ENCODE measurements at places on chromosomes 16 and 17.

GRCh38 chr16:54152362-54153239, 134.0 kb downstream of the IRX3 start:
- no peak for DNase-seq

GRCh38 chr17:2502871-2503580, 8.7 kb downstream of the METTL16 start:
- no peak for DNase-seq

DNA sequence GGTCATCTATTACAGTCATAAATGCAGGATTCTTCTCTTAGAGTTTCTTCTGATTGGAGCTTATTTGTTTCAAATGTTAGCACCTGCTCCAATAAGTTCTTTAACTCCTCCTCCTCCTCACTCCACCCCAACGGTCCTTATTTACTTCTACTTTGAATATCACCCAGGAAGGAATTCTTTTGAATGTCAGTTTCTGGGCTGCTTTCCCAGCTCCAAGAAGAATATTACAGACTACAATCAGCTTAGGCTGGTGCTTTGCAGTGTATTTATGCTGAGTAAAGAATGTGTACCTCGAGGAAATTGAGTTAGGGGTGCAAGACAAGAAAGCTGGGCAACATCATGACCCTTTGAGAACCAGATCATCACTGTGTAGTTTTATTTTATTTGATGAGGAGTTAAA, 30.8 kb downstream of the MAP3K3 start:
- DNase-seq, result no peak

DNA sequence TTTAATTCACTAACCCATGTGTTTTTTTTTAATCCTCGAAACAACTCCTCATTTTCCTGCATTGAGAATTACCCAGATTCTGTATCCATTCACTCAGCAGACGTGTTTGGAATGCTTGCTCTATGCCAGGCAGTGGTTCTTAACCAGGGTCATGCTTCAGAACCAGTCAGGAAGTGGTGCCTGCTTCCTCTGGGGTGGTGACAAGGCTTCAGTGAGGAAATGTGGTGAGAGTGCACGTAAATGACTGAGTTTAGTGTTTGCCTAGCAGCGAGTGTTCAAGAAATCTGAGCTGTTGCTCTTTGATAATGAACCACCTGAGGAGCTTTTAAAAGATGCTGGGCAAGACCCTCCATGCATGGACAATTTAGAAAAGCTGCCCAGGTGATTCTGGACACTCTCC, 9.9 kb downstream of the ZFP90 start:
- DNase-seq, result peak; percentile 39

DNA sequence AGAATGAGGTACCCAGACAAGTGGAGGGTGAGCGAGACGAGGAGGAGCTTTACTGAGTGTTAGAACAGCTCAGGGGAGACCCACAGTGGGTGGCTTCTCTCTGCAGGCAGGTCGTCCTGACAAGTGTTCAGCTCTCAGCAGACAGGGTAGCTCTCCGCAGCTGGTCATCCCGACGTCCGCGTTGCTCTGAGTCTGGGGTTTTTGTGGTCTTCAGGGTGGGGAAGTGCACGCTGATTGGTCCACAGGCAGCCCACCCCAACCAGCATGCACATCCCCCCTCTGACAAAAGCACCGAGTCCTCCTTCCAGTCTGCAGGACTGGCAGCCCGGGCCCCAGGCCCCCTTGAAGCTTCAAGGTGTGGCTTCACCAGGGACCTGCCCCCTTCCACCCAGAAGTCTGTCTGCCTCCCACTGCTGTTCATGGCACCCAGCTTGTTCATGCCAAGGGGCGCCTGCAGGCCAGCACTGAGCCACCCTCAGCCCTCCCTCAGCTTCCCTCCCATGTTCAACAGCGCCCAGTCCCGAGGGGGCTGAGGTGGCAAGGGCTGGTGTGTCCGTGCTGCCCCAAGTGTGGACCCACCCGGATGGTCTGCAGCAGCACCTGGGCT, 19.9 kb upstream of the WDR45B start:
- no peak for DNase-seq

DNA sequence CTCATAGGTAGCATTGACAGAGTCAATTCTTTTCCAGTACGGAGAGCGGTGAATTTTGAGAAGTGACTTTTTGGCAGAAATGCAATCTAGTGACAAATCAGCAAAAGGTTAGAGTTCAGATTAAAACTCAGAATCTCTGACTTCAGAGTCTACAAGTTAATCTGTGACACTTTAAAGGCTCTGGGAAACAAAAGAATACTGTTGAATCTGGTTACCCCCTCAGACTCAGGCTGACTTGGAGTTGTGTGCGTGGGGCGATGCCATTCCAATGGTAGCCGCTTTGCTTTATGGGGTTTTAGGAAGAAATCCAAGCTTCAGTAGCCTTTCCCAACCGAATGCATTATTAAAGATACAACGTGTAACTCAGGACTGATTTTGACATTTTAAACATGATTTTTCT, 118.2 kb downstream of the CDH13 start:
- DNase-seq, result no peak

DNA sequence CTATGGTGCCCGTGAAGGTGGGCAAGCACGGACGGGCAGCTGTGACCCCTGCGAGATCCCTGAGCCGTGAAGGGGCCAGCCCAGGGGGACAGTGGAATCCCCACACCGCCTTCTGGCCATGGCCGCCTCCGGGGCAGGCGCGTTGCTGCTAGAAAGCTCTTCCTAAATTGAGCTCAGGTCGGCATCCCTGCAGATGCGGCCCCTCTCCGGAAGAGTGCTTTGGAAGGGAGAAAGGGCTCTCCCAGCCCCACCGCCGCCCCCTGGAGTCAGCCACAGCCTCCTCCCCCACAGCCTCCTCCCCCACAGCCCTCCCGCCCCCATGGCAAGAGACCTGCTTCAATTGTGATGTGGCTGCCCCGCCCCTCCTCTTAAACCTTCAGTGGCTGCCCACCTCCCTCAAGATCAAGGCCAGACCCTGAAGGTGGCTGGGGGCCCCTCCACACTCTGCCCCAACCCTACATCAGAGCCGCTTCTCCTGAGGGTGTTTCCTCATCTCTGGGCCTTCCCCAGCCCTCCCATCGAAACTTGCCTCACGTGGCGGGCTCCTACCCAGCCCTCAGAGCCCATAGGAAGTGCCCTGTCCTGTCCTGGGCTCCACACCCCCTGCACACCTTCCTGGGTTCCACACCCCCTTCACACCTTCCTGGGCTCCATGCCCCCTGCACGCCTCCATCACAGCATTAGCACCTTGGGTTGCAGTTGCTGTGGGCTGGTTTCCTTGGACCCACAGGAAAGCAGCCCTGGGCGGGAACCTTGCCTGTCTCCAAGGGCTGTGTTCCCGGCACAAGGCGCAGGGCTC, 5.5 kb upstream of the CBFA2T3 start:
- DNase-seq, result no peak

DNA sequence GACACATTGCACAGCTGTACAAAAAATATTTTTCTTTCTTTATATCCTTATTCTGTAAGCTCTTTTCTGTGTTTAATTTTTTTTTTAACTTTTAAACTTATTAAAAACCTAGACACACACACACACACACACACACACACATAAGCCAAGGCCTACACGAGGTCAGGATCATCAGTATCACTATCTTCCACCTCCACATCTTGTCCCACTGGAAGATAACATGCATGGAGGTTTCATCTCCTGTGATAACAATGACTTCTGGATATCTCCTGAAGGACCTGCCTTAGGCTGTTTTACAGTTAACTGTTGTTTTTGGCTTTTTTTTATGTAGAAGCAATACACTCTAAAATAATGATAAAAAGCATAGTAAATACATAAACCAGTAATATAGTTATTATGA, 71.2 kb downstream of the TNRC6C start:
- no peak for DNase-seq

DNA sequence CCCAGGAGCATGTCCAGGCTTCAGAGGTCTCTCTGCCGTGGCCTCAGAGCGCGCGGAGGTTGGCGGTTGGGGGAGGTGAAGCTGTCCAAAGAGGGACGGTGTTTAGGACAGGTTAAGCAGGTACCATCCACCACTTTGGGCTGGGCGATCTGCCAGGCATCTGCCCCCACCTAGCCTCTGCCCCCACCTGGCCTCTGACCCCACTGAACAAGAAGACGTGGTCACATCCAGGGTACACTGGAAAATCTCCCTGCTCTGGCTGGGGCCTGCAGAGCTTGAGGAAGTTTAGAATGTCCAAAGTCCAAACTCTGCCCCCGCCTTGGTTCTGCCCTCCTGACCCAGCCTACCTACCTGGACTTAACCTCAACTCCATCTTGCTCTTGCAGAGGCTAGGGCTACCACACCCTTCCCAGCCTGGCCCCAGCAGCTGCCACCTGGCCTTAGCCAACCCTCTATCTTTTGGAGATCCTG, 1.6 kb downstream of the ITGA3 start:
- DNase-seq, result no peak

DNA sequence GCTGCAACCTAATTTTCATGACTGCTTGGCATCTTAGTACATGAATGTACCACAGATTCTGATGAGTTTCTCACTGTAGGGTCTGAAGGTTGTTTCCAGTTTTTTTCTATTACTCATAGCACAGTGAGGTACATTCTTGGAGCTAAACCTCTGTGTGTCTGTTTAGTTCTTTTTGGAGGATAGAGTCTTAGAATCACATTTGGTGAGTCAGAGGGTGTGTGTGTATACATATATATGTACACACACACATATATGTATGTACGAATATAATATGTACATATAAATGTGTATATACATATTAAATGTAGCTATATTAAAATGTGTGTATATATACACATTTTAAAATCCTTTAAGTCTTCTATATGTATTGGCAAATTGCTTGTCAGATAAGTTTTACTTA, 72.9 kb downstream of the NTN1 start:
- no peak for DNase-seq

- DNase-seq, result no peak
Observed at GRCh38 chr16:85570213-85570734, 42.8 kb upstream of the GSE1 start.

DNA sequence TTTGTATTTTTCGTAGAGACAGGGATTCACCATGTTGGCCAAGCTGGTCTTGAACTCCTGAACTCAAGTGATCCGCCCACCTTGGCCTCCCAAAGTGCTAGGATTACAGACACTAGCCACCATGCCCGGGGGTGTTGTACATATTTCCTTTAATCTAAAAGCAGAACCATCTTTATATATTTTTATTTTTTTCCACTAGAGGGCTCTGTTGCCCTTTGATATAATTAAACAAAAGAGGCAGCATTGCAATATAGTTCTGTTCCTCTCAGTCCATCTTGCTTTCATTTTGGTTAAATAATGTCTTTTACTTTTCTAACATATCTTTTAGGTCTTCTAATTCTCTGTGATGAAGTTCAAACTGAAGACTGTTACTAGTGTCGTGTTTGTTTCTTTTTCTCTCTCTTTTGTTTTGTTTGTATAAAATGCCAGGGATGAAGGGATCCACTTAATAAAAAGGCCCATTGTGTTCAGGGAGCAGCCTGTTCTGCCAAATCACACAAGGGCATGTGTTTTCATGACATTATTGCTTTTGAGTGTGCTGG, 23.4 kb downstream of the WWOX start:
- DNase-seq, result no peak

GRCh38 chr17:55451203-55451641, 29.6 kb upstream of the MMD start:
- no peak for DNase-seq

- DNase-seq, result peak; percentile 95
Observed at GRCh38 chr17:82716203-82717010, at the start of gene FN3KRP. Gene FN3KRP (plus strand): TSS chr17:82716706. CDS start chr17:82716756, 50 bp downstream.

DNA sequence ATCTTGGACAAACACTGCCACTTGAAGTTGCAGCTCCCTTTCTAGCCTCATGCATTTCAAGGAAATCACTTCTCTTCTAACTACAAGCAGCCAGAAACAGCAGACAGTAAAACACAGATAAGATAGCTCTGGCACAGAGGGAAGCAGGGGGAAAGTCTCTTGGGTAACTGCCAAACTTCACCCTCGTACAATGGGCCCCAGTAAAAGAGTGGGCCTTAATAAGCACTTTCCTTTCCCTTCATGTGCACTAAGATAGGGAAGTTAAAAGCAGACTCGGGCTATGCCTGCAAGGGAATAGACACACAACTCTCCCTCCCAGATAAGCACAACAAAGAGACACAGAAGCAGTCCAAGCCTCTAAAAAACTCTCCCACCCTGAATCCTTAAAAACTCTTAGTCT, 4.2 kb upstream of the KRTAP4-5 start:
- DNase-seq, result no peak

DNA sequence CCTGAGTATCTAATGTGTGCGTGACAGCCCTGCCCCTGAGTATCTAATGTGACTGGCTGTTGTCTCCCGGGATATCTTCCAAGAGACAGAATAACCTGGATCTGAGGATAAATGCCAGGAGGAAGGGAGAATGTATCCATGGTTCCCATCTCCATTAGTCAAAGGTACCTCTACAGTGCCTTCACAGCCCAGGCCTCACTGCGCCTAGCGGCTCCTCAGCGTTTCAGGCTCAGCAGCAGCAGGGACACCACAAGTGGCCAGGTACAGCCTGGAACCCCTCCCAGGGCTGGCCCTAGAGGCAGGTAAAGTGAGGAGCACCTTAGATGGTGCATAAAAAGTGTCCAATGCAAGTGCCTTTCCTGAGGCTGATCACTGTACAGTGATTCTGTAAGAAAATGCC, 32.0 kb downstream of the SOCS3 start:
- DNase-seq, result no peak

- DNase-seq, result peak; percentile 67
Observed at GRCh38 chr17:74368341-74369081, 1.2 kb downstream of the GPR142 start.

DNA sequence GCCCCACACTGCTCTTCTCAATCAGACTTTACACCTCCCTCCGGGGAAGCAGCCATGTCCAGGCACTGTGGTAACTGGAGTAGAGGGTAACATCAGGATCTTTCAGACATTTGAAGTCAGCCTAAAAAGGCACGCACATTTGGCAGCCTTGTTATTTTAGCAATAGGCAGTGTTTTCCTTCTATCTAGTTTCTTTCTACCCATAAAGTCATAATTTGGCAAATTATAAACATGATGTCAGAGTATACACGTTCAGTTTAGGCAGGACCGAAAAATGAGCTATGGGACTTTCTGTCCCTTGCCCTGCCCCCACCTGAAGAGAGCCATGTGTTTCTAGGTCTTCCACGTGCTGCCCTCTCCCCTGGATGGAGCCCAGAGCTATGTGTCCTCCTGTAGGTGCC, 21.1 kb downstream of the NARF start:
- no peak for DNase-seq

DNA sequence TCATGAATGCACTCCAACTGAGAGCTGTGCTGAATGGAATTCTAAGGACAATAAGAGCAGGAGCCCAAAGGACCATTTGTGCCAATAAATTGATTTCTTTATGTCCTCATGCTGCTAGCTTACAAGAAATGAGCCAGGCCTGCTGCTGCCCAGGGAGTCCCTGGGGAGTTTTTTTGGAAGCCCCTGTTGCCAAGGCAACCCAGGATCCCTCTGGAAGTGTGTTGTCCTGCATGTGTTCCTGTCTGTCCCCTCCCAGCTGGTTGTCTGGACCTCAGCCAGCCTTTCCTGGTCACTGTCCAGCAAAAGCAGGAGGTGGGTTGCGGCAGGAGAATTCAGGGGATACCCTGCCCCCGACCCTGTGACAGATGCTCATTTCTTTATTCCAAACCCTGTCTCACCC, 51.0 kb upstream of the GPRC5B start:
- no peak for DNase-seq

GRCh38 chr17:40582328-40582901, 17.1 kb upstream of the CCR7 start:
- DNase-seq, result peak; percentile 85

GRCh38 chr16:81265658-81266451, 27.4 kb downstream of the BCO1 start:
- no peak for DNase-seq
